Aorta (tissue), 5 donors: ENCODE measurements at places on chromosomes 2 and 18.

DNA sequence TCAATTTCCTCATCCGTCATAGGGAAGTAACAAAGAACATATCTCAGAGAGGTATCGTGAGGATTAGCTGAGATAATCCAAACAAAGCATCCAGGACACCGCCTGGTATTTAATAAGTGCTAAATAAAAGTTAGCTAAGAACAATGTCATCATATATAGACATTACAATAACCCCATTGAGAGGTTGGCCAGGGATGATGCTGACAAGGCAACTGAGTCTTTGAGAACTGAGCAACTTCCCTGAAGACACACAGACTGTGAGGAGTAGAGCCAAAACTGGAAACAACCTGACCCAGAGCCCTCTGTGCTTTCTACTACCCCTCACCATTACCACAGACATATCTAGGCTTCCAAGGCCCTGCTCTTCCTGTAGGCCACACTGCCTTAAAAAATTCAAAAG is 1.6 kb upstream of the DCTN1 start:
- DNase-seq: no peak

DNA sequence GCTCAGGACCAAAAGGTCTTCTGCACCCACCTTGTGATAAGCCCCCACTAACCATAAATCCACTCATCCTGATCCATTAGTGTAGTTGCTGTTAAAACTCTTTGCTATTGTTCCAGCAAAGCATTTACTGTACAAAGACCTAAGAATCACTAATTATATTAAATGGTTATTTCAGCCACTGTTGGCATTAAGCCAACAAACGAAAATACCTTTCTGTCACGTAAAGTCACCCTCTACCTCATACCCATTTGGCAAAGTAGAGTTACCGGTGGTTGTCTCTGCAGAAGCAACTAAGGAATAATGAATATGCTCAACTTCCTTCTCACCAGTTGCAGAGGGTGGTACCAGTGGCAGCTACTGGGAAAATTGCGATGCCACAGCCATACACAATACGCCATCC is 224.5 kb downstream of the SP3 start:
- DNase-seq: no peak

DNA sequence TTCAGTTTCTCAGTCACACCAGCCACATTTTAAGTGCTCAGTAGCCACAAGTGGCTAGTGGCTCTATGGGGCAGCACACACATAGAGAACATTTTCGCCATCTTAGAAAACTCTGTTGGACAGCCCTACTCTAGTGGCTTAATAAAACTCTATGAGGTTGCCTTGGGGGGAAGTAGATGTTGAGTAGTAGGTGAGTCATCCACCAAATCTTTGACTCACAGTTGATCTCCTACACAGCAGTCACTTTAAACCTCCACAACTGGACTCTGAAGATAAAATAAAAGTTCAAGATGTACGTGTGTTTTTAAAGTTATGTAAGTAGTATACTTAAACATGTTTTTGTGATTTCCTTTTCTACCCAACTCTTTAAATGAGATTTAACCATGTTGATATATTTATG is 379.0 kb downstream of the SETBP1 start:
- no peak for DNase-seq

DNA sequence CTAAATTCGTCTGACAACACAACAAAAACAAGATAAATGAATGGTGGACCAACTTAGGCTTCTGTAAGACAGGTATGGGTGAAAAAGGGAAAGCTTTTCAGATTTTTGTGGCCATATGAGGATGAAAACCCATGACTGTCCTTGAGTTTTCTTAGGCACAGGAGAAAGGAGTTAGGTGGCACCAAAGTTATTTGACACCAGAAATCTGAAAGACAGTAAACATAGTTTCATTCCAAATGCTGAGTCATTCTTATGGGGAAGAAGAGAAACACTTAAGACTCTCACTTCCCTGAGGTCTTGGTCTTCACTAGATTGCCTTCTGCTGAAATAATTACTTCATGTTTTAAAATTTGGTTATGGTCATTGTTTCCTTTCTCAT is 5.2 kb upstream of the GPD2 start:
- no peak for DNase-seq

DNA sequence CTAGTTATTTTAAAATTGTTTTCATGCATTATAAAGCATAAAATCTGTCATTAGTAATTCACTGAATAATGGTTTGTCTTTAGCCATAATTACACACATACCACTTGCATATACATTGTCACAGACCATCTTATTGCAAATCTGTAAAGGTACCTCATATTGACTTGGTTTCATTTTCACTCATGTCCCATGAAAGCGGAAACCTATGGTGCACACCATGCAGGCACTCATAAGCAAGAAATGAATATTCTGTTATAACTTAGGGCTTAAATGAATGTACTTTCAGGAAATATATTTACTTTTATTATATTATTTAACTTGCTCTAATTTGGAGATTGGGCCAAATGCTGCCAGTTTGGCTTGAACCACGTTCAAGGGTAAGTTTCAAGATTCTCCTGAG is 29.2 kb upstream of the STK17B start:
- no peak for DNase-seq

DNA sequence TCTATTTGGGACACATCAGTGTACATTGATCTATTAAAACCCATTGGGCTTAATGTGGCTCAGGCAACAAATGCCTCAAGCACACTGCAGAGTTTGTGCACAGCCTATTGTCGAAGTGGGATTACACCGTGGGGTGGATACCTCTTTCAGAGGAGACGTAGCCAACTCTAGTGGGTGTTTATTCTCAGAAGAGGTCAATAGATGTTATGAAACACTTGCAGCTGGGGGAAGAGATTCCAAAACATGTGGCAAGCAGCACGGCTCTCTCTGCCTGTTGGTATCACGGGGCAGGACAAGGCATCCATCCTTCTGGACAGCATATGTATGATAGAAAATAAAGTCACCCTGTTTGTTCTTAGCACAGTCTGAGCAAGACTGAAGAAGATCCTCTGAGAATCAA is 121.4 kb upstream of the COPS8 start:
- DNase-seq: no peak

DNA sequence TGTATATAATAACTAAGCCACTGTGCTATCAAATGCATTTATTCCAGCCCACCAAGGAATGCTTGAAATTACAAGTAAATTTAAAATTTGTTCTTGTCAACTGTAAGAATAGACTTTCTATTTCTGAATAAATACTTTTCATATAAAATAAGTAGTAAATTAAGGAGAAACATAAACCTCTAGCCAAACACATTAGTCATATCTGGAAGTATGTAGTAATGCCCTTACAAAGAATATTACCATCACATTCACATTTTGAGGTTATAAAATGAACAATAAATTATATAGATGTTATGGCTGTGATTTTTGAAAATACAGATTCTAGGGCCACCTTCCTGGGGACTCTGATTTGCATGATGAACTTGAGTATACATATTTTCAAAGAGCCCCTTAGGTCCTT is 54.7 kb downstream of the SERPINB7 start:
- DNase-seq: no peak

DNA sequence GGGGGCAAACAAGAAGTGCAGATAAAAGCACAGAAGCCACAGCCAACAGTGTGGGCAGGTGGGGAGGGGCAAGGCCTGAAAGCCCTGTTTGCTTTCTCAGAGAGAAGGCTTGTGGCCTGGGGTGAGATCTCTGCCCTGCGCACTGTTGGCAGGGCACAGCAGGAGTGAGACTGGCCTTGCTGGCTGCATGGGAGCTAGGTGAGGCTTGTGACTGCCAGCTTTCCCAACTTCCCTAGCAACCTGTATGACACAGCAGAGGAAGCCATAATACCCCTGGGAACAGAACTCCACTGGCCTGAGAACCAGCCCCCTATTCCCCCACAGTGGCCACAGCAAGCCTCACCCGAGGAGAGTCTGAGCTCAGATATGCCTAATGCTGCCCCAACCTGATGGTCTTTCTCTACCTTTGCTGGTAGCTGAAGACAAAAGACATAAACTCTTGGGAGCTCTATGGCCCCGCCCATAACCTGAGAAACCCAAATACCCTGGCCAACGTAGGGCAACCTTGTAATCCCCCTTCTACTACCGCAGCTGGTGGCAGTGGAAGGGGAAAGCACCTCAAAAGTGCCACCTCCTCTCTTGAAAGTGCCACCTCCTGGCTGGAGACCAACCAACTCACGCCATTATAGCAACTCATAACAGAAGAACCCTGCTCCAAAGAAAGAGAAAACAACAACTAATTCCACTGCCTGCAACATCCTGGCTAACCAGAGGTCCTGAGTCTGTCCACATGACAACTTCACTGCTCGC is 44.4 kb downstream of the LCT start:
- no peak for DNase-seq

- DNase-seq: no peak
These were observed 372.5 kb downstream of the SATB2 start for GRCh38 chr2:199085261-199085660.

- DNase-seq: no peak
These were observed 24.4 kb upstream of the GAREM2 start for GRCh38 chr2:26148501-26148900.

GRCh38 chr2:149021271-149021719 is 17.2 kb upstream of the LYPD6B start:
- no peak for DNase-seq

DNA sequence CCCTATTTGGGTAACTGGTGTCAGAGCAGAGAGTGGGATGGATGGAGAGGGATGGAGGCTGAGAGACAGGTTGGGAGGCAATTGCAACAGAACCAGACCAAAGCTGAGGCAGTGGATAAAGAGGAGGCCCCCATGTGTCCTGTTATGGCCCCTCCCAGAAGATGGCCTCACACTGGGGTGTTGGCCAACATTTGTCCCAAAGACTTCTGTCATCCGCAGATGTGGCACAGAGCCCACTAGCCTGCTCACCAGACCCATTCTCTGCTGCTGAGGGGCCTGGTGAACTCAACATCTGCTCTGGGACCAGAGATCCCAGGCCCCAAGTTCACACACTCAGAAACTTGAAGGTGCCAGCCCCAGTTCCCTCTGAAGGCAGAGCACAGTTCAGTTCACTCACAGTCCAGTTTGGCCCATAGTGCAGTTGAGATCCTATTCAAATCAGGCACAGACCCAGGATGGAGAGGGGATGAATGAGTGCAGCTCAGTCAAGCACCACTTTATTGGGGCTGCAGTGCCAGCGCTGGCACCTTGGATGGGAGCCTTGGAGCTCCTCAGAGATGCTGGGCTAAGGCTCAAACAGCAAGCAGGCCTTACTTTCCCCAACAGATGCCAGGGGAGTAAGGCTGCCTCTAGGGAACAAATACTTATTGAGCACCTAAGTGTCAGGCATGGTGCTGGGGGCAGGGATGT is 189.2 kb downstream of the ZBTB7C start:
- DNase-seq: no peak

DNA sequence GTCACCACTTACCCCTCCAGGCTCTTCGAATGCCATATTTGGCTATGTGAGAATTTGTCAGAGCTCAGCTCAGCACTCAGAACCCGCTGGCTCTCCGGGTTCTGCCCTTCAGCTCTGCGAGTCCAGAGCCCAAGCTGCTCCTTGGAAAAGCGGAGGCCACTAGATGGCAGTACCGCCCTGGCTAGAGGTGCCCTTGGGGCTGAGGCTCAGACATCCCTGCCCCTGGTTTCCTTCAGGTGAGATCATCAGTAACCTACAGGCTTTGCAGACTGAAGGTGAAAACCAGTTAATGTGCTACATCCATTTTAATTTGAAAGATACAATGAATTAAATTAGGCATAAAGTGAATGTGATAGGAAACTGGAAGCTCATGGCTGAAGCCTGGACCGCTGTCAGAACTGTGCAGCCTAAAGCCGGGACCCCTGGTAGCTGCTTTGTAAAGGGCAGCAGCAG is 285.6 kb downstream of the AGAP1 start:
- DNase-seq: peak; percentile 88

GRCh38 chr18:75121266-75121665 is 87.7 kb downstream of the PTGR3 start:
- no peak for DNase-seq

- no peak for DNase-seq
These were observed 26.5 kb upstream of the TLK1 start for GRCh38 chr2:171187177-171187576.

DNA sequence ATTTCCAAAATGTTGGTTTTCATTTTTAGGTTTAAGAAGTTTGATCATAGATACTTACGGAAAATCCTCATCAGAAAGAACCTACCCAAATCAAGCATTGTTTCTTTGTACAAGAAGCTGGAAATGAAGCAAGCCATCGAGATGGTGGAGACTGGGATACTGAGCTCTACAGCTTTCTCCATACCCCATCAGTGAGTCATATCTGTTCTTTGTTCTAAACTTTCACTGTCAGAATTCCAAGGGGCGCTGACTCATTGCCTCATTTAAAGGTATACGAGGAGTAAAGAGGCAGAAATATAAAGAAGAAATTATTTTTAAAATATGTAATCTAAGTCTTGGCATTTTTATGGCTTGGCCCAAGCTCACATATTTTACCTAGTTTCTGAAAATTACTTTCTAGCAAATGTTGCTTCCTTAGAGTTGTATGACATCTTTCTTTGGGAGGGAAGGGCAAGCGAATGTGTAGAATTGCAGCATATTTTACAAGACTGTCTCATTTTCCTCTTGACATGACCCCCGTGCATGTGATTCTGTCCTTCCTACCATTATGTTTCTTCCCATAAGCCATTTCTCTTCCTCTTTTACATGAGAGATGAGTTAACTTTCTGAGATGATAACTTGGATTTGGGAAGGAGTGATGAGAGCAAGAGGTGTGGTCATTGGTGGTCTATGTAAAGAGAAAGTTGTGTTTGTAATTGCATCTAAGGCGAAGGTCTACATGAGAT is 41.2 kb downstream of the SLC9A4 start:
- no peak for DNase-seq

- DNase-seq: no peak
These were observed 63.2 kb upstream of the COPS8 start for GRCh38 chr2:237022533-237022932.

- DNase-seq: no peak
These were observed 96.7 kb downstream of the RHOB start for GRCh38 chr2:20543469-20544152.

DNA sequence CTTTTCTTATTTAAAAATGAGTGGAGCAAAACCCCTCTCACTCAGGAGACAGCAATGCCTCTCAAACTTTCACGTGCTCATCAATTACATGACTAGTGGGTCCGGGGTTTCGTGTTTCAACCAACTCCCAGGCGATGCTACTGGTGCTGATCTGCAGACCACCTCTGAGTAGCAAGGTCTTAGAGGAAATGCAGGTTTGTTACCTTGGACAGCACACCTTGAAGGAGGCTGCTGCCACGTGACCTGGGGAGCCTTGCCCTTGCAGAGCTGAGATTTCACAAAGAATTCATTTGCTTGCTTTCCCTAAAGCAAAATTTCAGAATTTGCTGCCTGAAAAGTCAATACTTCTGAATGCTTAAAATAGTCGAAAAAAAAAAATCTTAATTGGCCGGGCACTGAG is 32.4 kb downstream of the SMIM21 start:
- no peak for DNase-seq

GRCh38 chr2:66080127-66080526 is 354.8 kb upstream of the MEIS1 start:
- DNase-seq: no peak

DNA sequence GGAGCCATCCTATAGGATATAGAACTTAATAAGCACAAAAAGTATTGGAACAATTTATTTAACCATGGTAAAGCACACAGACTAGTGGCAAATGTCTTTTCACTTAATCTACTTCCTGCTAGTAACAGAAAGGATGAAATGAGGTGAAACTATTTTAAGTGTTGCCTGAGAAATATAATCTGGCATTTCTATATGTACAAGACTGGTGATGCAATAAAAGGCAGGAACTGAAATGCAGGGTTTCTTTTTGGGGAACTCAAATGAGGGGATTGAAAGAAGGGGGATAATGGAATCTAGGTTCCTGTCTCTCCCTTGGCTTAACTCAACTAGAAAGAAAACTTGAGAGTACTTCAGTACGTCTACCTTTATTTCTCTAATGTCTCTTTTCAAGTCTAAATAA is 122.3 kb downstream of the MEMO1 start:
- no peak for DNase-seq

GRCh38 chr2:171615069-171615468 is 72.2 kb upstream of the DYNC1I2 start:
- no peak for DNase-seq
